ENCODE measurements at places on chromosomes 11 and 22.
A peak's percentile ranks its signal among the peaks of the same experiment; 100 is the strongest.

- DNase-seq, result no peak
Observed at GRCh38 chr11:133966921-133967598, 10.3 kb upstream of the IGSF9B start.

- no peak for DNase-seq
Observed at GRCh38 chr22:48093981-48094380, 1331.5 kb downstream of the TBC1D22A start.

DNA sequence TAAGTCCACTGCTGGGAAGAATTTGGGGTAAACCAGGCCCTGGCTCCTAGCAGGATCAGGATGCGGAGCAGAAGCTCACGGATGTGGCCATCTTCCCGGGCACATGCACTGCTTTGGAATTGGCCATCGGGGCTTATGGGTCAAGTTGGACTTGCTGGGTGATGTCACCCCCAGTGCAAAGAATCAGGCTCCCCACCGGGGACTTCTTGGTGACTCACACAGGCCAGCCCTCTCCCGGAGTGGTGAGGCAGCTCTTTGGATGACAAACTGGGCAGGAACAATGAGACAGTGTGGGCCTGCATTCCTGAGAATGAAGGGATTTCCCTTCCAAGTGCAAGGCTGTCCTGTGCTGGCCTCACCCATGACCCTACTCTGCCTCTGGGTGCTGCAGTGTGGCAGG lies 128.8 kb upstream of the ANO1 start:
- peak; percentile 68 for DNase-seq

DNA sequence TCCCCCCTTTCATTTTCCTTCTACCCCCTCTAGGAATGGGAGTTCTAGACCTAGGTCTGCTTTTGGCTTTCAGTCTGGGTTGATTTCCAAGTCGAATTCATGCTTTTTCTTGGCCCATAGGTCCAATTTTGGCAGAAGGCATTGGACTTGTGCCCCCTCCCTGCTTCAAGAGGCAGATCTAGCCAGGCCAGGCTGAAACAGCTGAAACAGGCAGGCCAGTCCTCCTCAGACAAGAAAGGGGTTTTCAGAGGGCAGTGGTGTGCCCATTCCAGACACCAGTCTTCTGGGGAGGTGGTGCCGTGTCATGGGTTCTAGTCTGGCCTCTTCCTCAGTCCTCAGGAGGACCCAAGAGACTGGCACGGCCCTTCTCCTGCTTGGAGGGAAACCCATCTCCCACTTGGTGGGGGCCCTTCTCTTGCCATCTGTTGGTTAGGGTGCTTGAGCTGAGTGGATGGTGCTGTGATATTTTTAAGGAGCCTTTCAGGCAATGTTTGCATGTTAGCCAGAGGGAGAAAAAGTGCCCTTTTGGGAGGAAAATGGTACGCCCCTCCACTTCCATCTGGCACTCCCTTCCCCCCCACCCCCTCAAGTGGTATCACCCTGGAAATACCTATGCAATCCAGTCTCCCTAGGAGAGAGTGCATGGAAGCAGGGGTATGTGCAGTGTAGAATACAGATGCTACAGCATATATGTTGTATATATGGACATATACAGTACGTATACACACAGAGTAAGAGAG lies 53.6 kb downstream of the SYT13 start:
- DNase-seq, result no peak

DNA sequence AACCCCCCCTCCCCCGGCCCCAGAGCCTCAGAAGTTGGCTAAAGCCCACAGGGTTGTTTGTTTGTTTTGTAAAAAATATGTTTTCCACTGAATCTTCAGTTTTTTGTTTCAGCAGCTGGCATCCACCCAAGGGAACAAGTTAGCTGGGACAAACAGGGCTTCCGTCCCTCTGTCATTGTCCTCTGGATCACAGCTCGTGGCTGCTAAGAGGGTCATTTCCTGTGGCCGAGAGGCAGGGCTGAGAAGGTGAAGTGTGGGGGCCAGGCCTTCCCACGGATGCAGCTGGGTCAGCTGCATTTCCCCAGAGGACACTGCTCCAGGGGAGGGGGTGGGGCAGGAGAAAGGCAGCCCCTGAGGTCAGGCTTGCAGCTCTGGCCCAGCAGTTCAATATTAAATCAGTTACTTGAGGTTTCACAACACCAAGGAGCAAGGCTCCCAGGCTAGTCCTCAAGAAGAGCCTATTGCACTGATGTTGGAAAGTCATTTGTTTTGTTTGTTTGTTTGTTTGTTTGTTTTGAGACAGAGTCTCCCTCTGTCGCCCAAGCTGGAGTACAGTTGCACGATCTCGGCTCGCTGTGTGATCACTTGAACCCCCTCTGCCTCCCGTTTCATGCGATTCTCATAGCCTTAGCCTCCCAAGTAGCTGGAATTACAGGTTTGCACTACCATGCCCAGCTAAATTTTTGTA lies 34.4 kb upstream of the SMTN start:
- no peak for DNase-seq

GRCh38 chr11:70662691-70663098 lies 264.4 kb downstream of the CTTN start:
- DNase-seq, result no peak

GRCh38 chr11:19768815-19769214 lies 56.2 kb downstream of the NAV2 start:
- no peak for DNase-seq

GRCh38 chr11:124864892-124865180 lies 396 bp upstream of the ROBO3 start:
- no peak for DNase-seq

DNA sequence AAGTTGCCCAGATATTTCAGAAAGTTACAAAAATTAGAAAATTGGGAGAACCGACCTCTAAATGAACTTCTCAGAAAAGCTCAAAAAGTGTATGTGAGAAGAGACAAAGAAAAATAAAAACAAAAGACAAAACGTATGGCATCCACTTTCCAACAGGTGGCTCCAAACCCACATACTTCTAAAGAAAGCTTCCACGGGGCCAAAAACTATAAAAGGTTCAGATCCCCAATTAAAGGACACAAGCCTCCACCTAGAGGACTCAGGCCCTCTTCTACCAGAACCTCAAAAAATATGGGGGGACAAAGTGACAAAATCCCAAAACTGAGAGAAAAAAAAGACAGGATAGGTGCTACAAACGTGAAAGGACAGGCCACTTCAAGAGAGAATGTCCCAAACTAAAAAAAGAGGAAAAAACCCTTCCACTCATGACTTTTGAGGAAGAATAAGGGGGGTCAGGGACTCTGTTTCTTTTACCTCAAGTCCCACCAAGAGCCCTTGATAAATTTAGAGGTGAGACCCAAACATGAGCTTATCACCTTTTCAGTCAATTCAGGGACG lies 8.8 kb downstream of the SCGB2A1 start:
- peak; percentile 10 for DNase-seq

GRCh38 chr22:35155403-35156025 lies 89.6 kb downstream of the ISX start:
- peak; percentile 33 for DNase-seq

DNA sequence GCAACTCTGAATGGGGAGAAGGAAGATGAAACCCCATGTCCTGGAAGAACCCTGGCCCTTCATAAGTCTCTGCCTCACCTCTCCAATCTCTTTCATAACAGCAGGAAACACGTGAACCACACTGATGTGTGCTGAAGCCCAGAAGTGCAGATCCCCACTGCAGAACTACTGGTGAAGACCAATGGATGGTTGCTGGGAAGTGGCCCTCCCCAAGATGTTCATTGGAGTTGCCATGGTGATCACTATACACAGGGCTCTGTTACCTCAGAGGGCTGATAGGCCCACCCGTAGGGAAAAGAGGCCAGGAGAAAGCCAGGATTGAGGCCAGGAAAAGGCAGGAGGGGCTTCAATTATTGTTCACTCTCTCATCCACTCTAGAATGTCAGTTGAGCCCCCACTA lies 11.6 kb downstream of the TST start:
- DNase-seq, result no peak

GRCh38 chr11:77661670-77662069 lies 24.1 kb upstream of the CLNS1A start:
- no peak for DNase-seq

GRCh38 chr11:61954106-61954850 lies 4.1 kb downstream of the BEST1 start:
- no peak for DNase-seq

DNA sequence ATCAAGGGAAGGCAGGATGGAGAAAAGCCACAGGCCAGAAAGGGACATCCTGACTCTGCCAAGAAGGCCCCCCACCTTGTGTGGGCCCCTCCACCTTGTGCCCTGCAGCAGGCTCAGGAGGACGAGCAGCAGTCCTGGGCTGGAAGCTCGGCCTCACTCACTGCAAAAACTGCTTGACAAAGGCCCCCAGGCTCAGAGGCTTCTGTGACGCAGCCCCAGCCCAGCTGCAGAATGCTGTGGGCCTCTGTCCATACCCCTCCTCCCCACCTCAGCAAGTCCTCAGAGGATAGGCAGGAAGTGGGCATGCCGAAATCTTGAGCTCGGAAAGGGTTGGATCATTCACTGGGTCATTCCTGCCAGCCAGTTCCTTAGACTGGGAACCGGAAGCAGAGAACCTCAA lies 61.9 kb downstream of the NRXN2 start:
- DNase-seq, result no peak

- DNase-seq, result peak; percentile 78
Observed at GRCh38 chr11:76783294-76783895, at the start of gene TSKU. Gene TSKU (plus strand): TSS chr11:76783356. CDS start chr11:76795617, 12,261 bp downstream.

GRCh38 chr22:47439643-47440265 lies 677.3 kb downstream of the TBC1D22A start:
- no peak for DNase-seq

DNA sequence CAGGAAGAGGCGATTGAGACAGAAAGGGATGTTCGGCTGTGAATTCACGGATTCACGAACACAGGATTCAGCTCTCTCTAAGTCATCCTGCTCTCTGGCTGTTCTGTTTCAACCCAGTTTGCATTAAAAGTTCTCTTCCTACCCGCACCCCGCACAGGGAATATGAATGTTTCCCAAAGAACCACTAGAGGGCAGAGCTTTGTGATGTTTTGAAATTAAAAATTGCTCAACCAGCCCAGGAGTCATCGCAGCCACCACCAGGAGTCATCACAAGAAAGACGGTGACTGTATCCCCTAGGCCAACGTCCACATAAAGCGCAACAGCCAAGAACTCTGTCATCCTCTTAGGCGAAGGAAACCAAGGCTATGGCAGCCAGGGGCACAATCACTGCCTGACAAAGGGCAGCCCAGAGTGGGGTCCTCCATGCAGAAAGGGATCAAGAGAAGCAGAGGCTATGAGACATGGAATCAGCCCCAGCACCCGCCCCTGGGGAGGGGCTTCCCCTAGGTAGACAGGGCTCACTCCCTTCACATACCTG lies 122.4 kb downstream of the WT1 start:
- peak; percentile 54 for DNase-seq

- DNase-seq, result no peak
Observed at GRCh38 chr11:58508005-58508404, at the start of gene OR5B21. Gene OR5B21 (minus strand): TSS chr11:58508105. CDS start chr11:58508105, 0 bp downstream.

DNA sequence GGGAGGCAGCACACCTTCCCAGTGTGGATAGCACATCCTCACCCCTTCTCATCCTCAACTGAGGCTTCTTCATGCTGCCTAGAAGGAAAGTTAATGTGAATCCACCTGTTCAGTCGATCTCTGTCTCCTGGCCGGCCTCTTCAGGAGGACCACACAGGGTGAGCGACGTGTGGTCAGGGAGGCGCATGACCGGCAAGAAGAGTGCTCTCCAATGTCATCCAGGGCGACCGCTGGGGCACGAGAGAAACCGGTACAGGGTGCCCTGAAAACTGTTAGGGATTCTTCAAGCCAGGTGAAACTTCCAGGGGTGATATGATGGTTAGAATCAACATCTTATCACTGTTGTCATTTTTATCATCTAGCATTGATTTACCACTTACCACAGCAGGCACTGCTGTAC lies 43.0 kb downstream of the IGSF9B start:
- no peak for DNase-seq

DNA sequence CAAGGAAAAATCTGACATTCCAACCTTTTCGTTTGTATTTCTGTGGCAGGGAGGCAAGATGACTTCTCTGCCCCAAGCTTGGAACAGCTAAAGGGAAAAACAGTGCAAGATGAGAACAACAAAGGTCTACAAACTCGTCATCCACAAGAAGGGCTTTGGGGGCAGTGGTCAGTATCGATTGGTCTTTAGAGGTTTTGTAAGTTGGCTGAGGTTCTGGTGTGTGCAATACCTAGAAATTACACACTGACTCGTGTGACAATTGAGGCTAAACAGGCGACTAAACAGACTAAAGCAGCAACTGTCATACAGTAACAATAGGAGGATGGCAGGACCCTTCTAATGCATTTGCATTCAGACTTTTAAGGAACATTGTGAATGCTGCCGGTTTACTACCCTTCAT lies 994 bp downstream of the DEPDC5 start:
- DNase-seq, result peak; percentile 21

DNA sequence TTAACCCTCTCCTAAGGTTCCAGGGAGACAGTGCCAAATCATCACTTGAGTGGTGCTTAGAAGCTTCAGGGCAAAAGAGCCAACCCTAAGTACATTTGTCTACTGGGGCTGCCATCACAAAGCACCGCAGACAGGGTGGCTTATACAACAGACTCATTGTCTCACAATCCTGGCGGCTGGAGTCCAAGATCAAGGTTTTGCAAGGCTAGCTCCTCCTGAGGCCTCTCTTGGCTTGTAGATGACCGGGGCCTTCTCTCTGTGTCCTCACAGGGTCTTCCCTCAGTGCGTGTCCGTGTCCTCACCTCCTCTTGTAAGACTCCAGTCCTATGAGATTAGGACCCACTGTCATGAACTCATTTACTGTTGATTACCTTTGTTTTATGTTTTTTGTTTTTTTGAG lies 34.1 kb upstream of the CD81 start:
- no peak for DNase-seq

GRCh38 chr22:36548606-36549005 lies 19.6 kb upstream of the EIF3D start:
- DNase-seq, result no peak

DNA sequence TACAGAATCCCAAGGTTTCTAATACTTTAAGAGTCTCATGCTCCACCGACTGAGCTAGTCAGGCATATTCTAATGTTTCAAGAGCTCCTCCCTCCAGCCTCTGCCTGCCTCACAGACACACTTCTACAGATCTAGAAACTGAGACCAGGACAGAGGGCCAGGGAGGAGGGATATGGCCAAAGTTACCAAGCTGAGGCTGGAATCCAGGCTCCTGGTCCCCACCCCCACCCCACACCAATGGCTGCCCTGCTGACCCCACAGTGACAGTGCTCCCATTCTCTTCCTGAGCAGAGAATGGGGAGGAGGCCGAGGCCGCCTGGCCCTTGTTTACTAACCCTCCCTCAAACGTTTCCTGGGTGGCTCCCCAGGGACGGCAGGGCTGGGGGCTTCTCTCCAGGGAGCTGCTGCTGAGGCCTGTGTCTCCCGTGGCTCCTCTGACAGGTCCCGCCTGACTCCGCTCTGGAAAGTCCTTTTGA lies 2.2 kb downstream of the PLEKHB1 start:
- no peak for DNase-seq

DNA sequence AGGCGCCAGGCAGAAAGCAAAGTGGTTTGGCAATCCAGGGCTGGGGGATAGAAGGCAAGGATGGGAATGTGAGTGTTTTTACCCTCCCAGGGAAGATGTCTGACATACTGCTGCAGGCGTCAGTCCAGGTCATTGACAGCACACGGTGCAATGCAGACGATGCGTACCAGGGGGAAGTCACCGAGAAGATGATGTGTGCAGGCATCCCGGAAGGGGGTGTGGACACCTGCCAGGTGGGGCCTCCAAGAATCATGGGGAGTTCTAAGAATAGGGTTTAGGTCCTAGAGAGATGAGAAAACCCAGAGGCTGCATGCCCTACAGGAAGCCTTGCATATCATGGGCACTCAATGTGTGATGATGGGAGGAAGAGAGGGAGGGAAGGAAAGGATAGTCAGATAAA lies 28.3 kb upstream of the SMIM35 start:
- no peak for DNase-seq

Data from erythroblast (primary cell).